ENCODE measurements at places on chromosomes 3 and 15.
A peak's percentile ranks its signal among the peaks of the same experiment; 100 is the strongest.

GRCh38 chr3:132009241-132009640, 25.6 kb downstream of the CPNE4 start:
- no peak for DNase-seq

GRCh38 chr3:196501316-196502044, 2.1 kb downstream of the RNF168 start:
- DNase-seq = no peak

- DNase-seq = no peak
These were observed 124.1 kb upstream of the CHRM5 start for GRCh38 chr15:33844186-33844585.

DNA sequence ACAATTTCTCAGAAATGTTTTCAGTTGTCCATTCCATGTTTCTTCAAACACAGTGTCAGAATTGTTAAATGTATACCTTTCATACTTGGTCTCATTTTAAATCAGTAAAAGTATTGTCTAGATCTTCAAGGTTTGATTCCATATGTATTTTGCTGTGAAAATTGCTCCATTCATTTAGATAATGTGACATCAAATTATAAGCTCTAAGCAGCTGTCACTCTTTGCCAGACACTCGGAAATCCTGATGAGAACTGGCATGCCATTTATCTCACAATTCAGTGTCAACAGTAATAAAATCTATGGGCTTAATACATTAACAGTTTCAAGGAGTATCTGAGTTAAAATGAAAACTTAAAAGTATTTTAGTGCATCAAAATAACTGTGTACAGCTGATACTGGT, 1025.3 kb upstream of the EPHA6 start:
- no peak for DNase-seq

DNA sequence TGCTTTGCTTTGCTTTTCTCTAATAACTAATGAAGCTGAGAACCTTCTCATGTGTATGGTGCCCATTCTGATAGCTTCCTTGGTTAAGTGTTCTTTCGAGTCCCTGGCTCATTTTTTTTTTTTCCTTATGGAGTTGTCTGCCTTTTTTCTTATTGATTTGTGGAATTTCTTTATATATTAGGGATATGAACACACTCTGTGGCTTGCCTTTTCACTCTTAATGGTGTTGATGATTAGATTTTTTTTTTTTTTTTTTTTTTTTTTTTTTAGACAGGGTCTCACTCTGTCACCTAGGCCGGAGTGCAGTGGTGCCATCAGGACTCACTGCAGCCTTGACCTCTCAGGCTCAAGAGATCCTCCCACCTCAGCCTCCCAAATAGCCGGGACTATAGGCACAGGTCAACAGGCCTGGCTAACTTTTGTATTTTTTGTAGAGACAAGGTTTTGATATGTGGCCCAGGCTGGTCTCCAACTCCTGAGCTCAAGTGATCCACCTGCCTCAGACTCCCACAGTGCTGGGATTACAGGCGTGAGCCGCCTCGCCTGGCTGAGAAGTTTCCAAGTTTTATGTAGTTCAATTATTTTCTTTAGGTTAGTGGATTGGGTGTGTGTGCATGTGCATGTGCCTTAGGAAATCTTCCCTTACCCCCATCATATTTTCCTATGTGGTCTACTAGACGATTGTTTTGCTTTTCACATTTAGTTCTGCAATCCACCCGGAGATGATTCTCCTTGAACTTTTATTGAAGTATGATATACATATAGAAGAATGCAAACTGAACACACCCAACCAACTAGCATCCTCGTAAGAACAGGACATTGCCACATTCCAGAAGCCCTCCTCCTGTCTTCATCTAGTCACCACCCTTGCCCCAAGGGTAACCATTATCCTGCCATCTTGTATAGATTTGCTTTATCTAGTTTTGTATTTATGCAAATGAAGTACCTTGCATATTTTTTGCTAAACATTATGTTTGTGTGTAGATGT, 1.7 kb upstream of the SNRPA1 start:
- no peak for DNase-seq

DNA sequence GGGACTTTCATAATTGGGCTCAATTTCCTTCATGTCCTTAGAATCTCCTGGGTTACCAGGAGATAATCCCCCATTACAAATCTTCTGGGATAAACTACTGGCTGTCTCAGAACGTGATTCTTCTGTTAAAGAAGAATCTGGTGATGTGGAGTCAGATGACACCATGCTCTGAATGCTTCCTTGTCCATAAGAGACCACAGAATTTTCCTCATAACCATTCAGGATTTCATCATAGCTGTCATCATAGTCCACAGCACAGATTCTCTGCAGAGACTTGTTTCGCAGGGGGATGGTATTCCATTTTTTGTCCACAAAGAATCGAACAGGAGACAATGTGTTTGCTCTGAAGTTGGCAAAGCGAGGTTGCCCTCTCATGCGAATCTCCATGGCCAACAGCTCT, 109.8 kb upstream of the TSPAN3 start:
- DNase-seq = no peak

- DNase-seq = peak; percentile 1
These were observed 13.9 kb downstream of the ITGB5 start for GRCh38 chr3:124873226-124873625.

DNA sequence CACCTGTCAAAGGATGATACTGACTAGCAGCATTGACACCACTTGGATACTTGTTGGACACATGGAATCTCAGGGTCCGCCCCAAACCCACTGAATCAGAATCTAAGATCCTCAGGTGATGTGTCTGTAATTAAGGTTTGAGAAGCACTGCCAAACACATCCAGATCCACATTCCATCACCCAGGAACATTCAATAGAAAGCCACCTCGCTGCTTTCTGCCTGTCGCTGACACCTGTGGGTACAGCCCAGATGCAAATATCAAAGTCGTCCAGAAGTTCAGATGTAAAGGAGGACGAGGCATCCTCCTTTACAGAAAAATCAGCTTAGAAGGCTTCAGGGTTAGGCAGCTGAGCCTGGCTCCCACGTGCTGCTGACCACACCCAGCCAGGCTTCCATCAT, 5.2 kb upstream of the RPS17 start:
- no peak for DNase-seq

DNA sequence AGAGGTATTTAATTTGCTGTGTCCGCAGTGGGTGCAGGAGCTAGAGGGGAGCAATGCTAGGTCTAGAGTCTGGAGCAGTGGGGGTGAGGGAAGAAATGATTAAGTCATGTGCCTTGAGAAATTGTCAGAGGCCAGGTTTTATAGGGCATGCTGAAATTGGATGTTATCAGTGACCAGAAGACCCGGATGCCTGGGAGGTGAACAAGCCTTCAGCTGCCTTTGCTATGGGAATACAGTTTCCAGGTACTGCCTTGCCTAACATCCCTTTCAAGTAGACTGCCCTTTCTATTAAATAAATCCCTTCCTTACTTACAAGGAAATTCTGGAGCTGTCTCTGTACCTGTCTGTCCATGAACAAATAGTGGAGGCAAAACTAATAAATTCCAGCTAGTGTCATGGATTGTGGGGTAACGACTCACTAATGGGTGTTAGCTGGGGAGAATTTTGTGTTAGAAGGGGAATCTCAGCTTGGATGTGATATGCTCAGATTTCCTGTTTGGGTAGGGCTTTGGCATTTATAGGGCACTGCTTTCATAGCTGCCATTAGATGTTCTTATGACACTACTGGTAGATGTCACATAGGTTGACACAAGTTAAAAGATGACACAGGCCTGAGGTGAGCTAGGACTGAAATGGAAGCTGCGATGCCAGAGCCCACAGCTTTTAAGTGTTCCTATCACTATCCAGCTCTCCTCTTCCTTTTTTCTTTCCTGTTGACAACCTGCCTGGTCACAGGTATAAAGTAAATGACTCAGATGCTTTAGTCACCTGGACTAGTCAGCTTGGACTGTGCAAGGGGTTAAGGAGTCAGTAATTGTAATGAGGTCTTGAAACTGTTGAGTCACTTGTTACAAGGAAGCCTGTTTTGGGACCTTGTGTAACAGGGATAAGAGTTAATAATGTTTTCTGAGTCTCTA, 21.3 kb downstream of the CHD2 start:
- DNase-seq = no peak
